ENCODE measurements at places on chromosomes 1 and 21.

DNA sequence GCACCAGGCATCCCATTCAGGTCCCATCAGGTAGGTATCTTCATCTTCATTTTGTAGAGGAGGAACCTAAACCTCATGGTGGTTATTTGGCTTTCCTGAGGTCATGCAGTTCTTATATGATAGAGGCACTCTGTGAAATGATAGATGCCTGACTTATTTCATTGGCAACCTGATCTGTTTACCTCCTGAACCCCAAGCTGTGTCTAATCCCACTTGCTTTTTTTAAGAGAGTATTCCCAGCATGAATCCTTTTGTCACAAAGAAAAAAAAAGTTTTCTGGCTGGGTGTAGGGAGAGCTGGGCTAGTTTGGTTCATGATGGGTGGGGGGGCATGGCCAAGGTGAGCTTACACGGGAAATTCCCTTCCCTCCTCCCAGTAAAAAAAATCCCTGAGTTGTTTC lies 154.2 kb downstream of the TENT5C start:
- no peak for DNase-seq

- no peak for DNase-seq
These were observed 61.1 kb upstream of the ANGPTL1 start for GRCh38 chr1:178931858-178932551.

DNA sequence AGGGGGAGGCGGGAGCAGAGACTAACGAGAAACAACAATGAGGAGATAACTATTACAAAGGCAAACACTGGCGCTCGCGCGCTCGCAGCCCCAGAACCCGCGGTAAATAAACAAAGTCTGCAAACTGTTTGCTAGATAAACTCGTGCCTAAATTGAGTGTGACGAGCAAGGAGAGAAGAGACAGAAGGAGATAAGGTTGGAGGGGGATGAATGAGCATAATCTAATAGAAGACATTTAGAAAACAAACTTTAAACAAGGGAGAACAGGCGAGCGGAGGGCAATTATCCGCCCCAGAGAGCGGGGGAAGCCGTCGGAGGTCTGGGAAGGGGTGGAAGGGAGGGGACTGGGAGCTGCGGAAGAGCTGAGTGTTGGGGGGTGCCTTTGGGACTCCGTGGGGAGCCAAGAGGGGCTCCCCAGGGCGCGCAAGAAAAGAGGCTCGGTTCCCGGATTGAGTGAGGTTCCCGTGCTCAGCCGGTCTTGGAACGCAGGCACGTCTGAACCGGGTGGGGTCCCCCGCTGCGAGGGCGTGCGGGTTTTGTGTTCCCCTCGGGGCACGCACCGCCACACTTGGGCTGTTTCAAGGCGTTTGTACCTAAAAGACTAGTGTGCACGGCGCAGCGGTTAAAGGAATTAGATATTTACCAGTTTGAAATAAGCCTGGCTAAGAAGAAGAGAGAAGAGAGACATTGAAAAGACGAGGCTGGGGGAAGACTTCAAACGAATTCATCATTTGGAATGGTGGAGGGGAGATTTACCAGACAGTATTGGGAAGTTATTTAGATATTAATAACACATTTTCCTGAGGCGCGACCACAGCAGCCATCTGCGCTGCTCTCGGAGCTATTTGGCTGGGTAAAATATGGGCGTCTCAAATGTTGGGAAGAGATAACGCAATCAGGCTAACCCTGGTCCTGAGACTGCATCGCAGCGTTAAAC lies 10.6 kb downstream of the PAX7 start:
- no peak for DNase-seq

GRCh38 chr1:22525646-22526045 lies 37.6 kb upstream of the EPHA8 start:
- DNase-seq, result no peak

GRCh38 chr1:236142253-236143103 lies at the start of gene GPR137B:
Gene GPR137B (plus strand): TSS chr1:236142539. CDS start chr1:236142623, 84 bp downstream.
- peak; percentile 10 for DNase-seq

DNA sequence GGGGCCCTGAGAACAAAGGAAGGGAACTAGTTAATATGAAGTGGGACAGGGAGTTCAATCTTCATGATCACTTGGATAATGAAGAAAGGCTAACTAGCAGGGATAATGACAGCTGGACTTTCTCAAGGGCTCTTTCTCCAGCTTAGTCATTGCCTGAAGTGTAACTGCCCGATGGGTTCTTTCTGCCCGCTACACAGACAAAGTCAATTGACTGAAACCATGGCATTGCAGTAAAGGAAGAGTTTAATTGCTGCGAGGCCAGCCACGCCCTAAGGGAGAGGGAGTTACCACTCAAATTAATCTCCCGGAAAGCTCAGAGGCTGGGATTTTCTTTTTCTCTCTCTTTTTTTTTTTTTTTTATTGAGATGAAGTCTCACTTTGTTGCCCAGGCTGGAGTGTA lies 16.6 kb upstream of the SLC2A5 start:
- DNase-seq, result no peak

GRCh38 chr1:178275553-178275952 lies 181.6 kb downstream of the RASAL2 start:
- DNase-seq, result no peak

DNA sequence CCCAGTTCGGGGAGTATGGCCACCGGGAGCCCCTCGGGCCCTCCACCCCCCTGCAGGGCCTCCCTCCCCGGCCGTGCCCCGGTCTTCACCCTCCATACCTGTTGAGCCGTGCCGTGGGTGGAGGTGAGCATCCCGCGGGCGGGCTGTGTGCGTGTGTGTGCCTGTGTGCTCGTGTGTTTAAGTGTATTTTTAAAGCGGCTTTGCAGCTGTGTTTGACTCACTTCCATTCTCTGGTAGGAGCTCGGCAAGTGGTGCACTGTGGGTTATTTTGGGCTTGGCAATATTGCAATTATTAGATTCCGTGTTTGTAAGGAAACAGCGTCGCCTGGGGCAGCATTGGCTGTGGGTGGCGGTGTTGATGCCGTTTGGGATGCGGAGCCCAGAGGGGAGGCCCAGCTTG lies 20.3 kb upstream of the PLCH2 start:
- no peak for DNase-seq

- DNase-seq, result no peak
These were observed at the start of gene DDAH1 for GRCh38 chr1:85465099-85465785. Gene DDAH1 (minus strand): TSS chr1:85465159. CDS start chr1:85465045, 114 bp downstream.
